ENCODE measurements at places on chromosomes 16 and 17.

GRCh38 chr17:1972487-1973160 is 52.5 kb downstream of the RTN4RL1 start:
- DNase-seq = no peak

DNA sequence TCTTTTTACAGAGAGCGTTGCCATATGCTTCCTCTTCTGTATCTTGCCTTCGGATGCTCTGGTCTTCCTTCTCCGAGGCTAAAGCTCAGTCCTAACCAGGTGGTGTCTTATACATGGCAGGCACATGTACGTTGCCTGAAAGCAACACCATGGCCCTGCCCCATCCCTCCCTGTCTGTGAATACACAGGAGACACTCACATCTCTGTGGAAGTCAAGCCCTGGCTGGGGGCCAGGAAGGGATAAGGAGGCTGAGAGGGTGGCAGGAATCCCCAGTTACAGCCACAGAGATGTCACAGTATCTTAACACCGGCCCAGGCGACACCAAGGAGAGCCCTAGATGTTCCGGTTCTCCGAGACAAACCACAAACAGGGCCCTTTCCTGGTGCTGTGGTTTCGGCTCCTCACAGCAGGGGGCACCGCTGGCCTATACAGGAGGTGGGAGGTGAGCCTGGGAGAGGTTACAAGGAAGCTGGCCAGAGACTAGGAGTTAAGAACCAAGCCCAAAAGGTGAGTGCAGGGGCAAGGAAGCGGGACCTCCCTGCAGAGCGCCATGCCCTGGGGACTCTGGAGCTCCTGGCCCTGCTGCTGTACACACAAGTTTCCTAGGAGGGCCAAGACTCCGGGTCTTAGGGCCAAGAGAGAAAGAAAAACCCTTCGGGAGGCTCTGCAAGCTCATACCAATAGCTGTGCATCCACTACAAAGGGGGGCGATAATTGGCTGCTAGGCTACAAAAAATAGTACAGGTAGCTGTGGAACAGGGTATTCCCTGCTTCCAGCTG is 41.7 kb downstream of the SRL start:
- DNase-seq = peak; percentile 36

DNA sequence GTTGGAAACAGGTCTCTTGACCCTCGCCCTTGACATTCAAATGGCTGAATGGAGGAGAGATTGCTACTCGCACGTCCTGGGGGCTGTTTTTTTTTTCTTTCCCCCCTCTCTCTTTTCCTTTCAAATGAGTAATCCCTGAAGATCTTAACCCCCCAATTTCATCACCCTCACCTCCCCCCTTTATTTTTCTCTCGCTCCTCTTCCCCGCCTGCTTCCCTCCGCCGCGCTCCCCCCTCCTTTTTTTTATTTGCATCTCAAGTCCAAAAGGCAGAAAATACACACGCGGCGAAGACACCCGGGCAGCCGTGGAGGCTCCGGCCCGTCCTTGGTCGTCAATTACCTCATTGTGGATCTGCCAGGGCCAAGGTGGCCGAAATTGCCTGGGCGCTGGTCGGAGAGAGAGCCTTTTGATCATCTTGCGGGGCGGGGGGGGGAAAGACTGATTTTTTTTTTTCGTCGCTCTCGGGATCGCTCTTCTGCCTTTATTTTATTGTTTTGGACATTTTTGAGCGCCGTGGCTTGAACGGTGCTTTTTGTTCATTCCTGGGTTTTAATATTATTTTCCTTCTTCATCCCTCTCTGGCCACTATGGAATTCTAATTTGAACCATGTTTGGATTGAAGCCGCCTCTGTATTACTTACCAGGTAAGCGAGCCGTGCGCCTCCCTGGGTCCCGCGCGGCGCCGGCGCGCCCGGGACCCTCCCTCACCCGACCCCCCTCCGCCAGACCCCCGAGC is 57.2 kb upstream of the GSE1 start:
- DNase-seq = no peak

GRCh38 chr16:70689035-70689969 is 3.4 kb upstream of the MTSS2 start:
- DNase-seq = no peak

- DNase-seq = no peak
These were observed 71.6 kb downstream of the GPR139 start for GRCh38 chr16:20001856-20002707.

DNA sequence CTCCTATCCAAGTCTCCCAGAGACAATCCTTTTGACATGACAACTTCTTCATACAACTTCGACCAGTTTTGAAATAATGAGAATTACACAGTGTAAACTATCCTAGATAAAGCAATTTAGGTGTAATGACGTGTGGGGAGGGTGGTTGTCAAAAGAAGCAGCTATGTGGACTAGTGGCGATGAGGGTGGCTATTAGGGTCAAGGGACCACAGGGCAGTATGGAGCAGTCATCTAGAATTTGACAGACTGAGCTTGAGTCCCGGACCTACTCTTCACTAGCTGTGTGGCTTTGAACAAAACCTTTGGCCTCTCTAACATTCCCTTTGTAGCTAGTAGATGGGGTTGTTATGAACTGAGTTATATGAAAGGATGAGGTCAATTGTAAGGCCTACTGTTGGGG is 247.1 kb downstream of the HAPSTR1 start:
- no peak for DNase-seq

DNA sequence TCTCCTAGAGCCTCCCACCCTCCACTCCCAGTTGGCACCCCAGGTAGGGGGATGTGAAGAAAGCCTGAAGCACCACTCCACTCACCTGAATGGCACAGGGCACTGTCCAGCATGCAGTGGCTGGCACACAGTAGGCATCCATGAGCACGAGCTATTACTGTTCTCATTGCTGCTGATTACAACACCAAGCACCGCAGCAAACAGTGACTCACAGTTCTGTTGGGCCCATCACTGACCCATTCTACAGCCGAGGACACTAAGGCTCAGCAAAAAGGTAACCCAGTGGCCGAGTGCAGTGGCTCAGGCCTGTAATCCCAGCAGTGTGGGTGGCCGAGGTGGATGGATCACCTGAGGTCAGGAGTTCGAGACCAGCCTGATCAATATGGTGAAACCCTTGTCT is 2.7 kb downstream of the ZSCAN10 start:
- no peak for DNase-seq

DNA sequence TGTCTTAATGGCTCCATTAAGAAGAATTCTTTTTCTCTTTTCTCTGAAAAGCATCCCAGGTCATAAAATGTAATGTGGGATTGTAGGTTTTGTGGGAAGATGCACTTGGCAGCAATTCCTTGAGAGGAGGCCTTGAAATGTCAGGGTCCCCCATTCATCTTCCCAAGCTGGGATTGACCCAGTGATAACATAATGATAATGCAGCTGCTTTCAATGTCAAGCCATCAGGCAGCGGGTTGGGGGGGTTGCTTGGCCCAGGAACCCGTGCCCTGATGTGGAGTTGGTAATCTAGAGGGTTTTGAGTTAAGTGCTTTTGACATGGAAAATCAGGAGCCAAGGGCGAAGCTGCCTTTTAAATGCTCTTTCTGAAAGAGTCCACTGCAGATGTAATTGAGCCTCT is 484.0 kb downstream of the WWOX start:
- DNase-seq = no peak

GRCh38 chr16:2043667-2044451 is 3.8 kb downstream of the NTHL1 start:
- DNase-seq = no peak
